ENCODE measurements at places on chromosomes 1 and 21. TPM values are rescaled to one million over a fixed set of nuclear protein-coding genes. Genes with fewer than 3 reads are reported as not detected.
A peak's percentile ranks its signal among the peaks of the same experiment; 100 is the strongest.

The TBX19 gene
- 2.7 TPM for total RNA-seq

DNA sequence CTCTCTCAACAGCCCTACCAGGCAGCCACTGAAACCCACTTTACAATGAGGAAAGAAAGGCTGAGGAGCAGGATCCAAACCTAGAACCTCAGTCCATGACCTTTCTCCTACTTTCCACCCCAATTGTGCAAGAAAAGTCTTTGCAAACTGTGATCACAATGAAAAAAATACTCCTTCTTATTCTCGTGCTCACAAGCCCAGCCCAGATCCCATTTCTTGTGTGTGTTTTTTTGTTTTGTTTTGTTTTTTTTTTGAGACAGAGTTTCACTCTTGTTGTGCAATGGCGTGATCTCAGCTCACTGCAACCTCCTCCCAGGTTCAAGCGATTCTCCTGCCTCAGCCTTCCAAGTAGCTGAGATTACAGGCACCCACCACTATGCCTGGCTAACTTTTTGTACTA lies 97.7 kb downstream of the CRYAA start:
- H3K27me3 ChIP-seq: no peaks in the 10 kb centered on the region
- DNase-seq: no peak
- H3K4me1 ChIP-seq: no peaks in the 10 kb centered on the region
- H3K36me3 ChIP-seq: no peaks in the 10 kb centered on the region
- H3K4me3 ChIP-seq: no peak overlapping the region

DNA sequence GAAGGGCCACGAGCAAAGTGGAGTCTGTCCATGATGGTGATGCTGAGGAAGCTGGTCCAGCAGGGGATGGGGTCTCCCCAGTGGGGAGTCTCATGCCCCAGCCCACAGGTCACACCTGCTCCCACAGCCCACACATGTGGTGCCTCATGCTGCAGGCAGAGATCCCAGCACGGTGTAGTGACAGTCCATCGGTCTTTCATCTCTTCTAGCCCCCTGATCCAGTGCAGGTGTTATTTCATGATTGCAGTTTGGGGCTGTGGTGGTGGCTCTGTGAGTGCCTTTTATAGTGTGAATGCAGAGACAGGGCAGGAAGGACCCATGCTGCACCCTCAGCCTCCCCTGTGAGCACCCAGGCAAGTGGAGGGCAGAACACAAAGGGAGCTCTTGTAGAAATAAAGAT lies 45.0 kb downstream of the UBASH3A start:
- no peaks in the 10 kb centered on the region for H3K27me3 ChIP-seq
- peaks cover 40% of the 10 kb centered on the region for H3K4me1 ChIP-seq
- DNase-seq: no peak
- H3K36me3 ChIP-seq: peaks cover 43% of the 10 kb centered on the region
- H3K27ac ChIP-seq: peak overlapping the region; percentile 7

GRCh38 chr21:29164323-29164942 lies 34.0 kb downstream of the MAP3K7CL start:
- H3K27me3 ChIP-seq: no peaks in the 10 kb centered on the region
- DNase-seq: no peak
- H3K27ac ChIP-seq: no peak overlapping the region
- peaks cover 7% of the 10 kb centered on the region for H3K4me1 ChIP-seq

The GUCA2B gene
- not detected for total RNA-seq

Data from activated CD4-positive, alpha-beta T cell treated with anti-CD3 and anti-CD28 coated beads, Interleukin-2, amount 10 ng/mL, durations not matched to agents 7 days and 5 days (primary cell).